Activated T-cell treated with anti-CD3 and anti-CD28 coated beads, Interleukin-2, amount 50 U/mL, for 48 hours (primary cell): ENCODE measurements at places on chromosomes 12 and 14.

DNA sequence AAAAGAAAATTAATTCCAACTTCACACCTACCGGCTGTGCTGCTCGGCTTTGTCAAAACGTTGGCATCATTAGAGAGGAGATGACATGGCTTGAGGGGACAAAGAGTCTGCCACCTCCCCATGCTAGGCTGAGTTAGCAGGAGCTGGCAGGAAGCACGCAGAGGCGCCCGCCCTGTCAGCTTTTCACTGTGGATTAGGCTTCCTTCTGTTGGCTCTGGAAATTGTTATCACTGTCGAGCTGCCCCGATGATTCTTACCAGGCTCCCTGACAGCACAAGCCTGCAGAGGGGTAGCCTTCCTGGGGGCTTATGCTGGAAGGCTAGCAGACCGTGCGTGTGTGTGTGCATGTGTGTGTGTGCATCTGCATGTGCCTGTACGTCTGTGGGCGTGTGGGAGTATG, 490.9 kb upstream of the TBX3 start:
- no peak for DNase-seq

DNA sequence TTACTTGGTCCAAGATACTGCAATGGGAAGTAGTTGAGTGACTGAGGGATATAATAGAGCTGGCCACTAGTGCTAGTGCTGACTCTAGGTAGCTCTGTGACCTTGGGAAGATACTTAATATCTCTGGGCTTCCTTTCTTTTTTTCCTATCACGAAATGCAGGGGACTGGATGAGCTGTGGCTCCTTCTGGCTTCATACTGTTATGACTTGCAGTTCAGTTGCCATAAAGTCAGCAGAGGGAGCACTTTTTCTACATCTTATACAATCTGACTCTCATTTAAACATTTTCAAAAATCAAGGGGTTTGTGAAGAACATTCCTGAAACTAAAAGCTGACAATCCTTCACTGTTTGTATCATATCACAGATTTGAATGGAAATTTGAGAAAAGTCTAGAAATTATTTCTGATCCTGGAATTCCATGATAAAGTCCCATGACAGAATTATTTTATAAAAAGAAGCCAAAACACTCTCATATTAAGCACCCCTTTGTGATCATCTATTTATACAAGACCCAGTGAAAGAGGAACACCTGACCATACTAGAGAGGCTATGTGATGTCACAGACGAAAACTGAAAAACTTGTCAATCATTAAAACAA, 5.3 kb downstream of the BHLHE41 start:
- DNase-seq = no peak

DNA sequence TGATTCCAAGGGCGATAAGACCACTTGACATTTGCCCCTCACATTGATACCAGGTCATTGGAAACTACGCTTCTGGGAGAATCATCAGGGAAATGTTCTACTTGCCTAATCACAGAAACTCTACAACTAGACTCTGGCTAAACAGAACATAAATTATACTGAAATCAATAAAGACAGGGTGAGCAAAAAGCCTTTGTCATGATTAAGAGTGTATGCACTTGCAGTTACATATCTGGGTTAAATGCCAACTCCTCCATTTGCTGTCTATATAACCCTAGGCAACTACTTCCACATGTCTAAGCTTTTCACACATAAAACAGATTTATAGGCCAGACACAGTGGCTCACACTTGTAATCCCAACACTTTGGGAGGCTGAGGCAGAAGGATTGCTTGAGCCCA, 125.7 kb downstream of the PHLDA1 start:
- no peak for DNase-seq

DNA sequence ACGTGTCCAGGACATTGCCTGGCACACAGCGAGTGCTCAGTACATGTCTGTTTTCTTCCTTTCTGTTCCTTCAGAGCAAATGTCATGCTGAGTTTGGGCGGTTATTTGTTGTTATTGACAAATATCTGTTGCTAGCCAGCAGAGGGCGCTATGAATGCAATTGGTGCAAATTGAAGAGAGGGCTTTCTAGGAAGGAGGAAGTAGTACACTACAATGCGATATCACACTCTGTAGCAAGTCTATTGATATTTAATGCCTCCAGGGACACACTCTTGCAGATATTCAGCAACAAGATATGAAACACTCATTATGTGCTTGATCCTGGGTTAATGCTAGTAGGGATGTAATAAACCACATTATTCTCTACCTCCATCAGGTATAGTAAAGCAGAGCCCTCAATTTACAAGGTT, 267.3 kb upstream of the SRRM4 start:
- peak; percentile 20 for DNase-seq
